HS-27A (cell line): ENCODE measurements at places on chromosomes 2 and 18.

DNA sequence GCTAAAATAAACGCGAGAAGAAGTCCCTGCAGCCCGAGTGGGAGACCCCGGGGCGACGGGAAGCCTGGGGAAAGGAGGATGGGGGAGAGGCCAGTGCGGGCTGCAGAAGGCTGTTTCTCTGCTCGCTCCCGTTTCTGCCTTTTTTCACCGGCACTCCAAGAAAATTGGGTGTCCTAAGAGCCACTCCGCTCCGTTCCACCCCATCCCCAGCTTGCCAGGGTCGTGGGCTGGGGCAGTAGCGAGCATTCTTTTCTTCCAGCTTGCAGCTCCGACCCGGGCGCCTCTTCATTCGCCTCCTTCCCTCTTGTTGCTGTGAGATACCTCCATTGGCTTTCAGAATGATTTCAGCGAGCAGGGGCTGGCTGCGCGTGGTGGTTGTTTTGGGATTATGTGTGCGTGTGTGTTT is 1.1 kb downstream of the HOXD3 start:
- no peak for DNase-seq

DNA sequence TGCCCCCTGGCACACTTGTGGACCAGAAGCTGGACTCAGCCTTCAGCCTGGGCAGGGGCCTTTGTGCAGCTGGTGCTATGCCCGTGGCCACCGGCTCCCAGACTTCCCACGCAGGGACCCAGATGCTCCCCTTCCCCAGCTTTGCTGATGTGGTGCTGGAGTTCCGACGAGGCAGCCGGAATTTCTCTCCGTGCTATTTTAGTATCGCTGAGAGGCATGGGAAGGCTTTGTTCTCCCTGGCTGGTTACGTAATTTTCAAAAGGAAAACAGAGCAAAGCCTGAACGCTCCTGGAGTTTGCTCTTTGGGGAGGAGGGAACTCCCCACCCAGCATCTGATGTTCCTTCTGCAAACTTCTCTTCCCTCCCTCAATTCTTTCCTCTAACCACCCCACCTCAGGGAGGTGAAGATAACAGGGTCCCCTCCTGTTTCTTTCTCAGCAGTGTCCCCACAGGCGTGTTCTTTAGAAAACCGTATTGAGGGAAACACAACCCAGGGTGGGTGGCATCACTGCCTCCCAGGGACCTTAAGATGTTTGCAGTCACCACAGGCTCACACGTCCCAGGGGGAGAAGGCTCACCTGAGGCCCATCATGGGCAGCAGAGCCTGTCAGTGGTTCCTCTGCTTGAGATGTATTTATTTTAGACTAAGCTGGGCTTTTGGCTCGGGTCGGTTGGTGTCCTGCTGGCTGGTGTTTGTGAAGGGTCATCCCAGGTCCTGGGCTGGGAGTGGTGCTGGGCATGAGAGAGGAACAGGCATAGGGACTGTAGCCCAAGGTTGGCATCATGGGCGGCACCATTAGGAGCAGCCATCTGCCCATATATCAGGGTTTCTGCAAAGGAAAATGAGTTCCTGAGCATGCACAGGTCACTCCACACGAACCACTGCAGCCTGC is 95.0 kb downstream of the MAPK4 start:
- DNase-seq, result no peak

GRCh38 chr2:32884346-32884745 is 62.4 kb upstream of the LTBP1 start:
- DNase-seq, result no peak

DNA sequence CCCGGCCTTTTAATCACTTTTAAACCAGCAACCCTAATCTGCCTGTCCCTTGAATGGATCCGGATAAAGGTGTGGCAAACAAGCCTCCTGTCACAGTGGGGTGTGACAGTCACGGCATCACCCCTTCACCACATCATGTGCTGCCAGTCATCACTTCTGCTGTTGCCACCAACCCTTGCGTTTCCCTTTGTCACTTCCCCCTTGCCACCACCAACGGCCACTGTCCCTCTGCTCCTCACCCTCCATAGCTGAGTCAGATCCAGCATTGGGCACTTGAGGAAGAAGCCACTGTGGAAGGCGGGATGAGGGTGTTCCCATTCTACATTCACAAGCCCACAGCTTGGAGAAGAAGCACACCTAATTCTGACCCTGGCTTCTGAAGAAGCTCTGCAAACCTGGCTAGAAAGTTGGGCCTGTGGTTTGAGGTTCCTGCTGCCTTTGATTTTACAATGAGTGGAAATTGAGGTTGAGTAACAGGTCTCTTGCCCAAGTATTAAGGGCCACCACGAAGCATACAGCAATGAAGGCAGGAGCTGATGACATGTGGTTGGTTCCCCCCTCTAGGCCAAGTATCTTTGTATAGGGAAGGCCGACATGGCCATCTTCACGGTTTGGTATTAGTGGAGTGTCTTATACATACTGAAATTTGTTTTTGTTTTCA is 22.9 kb upstream of the DARS1 start:
- no peak for DNase-seq

GRCh38 chr2:36173760-36174404 is 181.7 kb upstream of the CRIM1 start:
- no peak for DNase-seq

- no peak for DNase-seq
Observed at GRCh38 chr18:44771956-44772917, 91.5 kb downstream of the SETBP1 start.

DNA sequence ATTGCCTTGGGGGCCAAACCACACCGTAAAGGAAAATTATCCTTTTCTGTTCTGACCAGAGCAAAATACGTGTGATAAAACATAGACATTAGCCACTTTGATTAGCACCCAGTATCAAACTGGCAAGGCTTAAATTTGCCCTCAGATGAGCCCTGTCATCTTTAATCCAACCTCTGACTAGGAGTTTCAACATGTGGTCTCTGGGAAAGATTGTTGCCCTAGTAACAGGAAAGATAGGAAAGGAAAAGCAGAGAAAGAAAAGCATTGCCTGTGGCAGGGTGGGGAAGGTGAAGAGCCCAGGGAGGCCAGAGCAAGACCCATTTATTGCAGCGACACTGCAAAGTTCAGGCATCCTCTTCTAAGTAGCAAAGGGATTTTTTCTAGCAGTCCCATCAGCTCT is 181.5 kb upstream of the SCN7A start:
- DNase-seq, result no peak

- no peak for DNase-seq
Observed at GRCh38 chr2:155377266-155377680, 678.8 kb downstream of the KCNJ3 start.

DNA sequence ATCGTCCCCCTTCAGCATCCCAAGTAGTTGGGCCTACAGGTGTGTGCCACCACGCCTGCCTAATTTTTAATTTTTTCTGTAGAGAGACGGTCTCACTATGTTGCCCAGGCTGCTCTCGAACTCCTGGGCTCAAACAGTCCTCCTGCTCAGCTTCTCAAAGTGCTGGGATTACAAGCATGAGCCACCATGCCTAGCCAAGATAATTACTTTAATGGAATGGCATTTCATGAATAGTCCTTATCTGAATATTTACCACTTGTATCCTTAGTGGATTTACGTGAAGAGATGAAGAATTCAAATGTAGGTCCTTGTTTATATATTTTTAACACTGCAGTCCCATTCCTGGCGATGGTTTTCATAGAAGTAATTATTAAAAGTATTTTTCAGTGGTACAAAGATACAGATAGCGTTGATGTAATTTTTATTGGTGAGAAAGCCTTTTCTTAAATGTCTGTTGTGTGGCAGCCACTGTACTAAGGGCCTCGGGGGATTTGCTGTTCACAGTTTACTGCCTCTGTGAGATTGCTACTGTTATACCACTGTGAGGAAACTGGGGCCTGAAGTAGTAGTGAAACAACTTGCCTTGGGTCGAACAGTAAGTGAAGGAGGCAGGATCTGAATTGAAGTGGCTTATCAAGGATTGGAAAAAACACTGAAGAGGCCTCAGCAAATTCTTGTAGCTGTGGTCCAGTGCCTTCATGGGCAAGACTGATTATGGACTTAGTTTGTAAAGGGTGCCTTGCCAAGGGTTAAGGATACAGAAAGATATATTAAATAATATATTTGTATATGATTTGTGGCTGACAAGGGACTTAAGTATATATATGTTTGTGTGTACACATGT is 151.2 kb downstream of the PRPF40A start:
- DNase-seq, result no peak

- no peak for DNase-seq
Observed at GRCh38 chr18:2654928-2655177, 673 bp upstream of the SMCHD1 start.

GRCh38 chr18:22332590-22332989 is 85.1 kb downstream of the CTAGE1 start:
- DNase-seq, result no peak

DNA sequence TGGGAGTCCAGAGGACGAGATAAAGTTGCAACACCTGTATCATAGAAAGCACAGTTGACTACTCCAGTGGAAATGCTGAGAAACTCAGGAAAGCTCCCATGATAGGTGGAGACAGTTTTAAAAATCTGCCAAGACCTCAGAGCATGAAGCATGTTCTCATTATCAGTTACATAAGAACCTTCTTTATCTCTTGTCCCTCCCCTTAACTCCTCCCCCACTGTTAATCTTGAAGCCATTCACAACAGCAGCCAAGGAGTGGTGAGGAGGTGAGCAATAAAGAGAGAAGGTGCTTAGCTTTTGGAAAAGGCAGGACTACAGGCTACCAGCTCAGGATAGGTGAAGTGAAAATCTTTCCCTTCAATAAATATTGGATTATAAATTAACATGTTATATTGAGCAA is 657.9 kb downstream of the NYAP2 start:
- DNase-seq, result no peak

DNA sequence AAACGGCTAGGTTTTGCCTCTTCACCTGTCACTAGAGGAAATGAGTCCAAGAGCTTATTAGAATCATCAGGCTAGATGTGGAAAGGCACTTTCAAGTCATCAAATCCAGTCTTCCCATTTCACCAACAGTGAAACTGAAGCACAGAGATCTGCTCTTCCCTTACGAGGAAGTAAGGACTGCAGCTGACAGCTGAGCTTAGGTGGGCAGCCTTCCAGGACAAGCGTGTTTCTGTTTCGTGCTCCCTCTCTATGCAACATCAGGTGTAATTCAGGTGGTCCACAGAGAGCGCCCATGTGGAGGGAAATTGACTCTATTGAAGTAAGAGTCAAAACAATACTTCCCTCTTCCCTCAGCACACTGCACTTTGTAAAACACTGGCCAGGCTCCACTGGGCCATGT is 5.5 kb downstream of the CYRIA start:
- no peak for DNase-seq

DNA sequence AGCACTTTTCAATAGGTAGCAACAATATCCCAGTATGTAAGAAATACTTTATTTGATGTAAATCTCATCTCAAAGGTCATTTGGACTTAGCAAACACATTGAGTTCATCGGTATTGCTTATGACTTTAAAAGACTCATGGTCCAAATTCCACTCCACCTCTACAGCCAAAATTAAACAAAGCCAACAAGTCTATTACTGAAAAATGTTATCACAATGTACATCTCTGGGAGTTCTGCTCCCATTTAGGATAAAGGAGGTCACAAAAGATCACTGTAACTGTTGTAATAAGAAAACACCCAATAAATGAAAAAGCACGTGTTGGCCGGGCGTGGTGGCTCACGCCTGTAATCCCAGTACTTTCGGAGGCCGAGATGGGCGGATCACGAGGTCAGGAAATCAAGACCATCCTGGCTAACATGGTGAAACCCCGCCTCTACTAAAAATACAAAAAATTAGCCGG is 50.0 kb downstream of the ESCO1 start:
- no peak for DNase-seq

DNA sequence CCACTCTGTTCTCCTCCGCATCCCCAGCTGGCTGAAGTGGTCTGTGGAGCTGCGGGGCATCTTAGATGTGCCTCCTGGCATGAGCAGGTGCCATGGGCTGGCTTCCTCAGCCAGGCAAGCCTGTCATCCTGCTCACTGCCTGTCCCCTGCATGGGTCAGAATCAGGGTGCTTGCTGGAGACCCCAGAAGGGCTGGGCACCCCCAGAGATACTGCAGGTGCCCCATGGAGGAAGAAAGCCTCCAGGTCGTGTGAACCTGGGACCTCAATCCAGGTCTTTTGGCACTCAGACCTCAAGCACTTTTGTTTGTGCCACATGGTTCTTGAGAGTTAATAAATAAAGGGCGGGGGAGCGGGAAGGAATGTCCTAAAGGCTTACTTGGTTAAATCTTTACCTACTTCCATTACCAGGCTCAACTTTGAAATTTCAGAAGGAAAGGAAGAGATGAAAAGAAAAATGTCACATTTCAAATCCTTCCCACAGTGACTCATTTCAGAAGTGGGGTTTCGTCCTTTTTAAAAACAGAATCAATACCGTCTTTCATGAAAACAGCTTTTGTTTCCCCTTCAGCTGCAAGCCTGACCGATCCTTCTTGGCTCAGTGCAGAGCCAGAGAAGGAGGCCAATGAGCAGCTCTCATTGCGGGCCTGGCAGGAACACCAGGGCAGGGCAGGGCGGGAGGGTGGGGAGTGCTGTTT is 69.9 kb downstream of the RHOB start:
- DNase-seq, result no peak

GRCh38 chr2:61707984-61708852 is 145.6 kb downstream of the FAM161A start:
- no peak for DNase-seq

GRCh38 chr18:36572135-36572856 is 256.5 kb downstream of the TPGS2 start:
- no peak for DNase-seq

DNA sequence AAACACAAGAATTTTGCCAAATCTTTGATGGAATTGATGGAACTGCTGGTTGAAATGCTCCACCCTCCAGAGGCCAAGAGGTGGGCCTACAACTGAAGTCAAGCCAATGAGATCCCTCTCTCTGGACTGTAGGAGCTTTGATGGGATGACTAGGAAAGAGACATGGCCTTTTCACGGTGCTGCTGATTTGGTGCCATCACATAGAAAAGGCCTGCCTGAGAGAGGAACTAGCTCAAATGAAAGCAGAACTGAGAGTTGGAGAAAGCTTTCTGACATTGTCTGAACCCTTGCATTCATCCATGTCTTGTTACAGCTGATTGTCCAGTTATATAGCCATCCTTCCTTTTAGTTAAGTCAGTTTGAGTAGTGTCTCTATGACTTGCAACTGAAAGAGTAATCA is 283.8 kb upstream of the LYPD1 start:
- DNase-seq, result no peak

- peak; percentile 27 for DNase-seq
Observed at GRCh38 chr2:20225294-20226151, 593 bp upstream of the SDC1 start.

DNA sequence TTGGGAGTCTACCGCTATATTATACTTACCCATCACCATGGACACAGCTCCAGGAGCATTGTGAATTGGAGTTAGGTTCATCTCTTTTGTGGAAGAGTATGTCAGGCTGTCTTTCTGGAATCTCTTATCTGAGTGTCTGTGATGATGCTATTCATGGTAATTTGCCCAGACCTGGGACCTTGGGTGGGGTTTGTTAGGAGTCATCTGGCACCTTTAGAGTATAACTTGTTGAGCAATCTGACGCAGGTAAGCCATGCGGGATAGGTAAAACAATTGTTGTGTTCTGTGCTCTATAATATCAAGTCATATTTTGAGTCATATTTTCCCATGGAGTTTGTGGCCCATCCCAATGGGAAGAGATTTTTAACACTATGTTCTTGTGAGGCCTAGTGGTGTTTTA is 49.7 kb upstream of the MAPRE2 start:
- no peak for DNase-seq

- DNase-seq, result no peak
Observed at GRCh38 chr2:136167721-136168475, 49.9 kb upstream of the CXCR4 start.
